ENCODE measurements at places on chromosomes 5 and 9.

- no peak for DNase-seq
Measured at GRCh38 chr9:120910643-120911042, 16.0 kb downstream of the TRAF1 start.

DNA sequence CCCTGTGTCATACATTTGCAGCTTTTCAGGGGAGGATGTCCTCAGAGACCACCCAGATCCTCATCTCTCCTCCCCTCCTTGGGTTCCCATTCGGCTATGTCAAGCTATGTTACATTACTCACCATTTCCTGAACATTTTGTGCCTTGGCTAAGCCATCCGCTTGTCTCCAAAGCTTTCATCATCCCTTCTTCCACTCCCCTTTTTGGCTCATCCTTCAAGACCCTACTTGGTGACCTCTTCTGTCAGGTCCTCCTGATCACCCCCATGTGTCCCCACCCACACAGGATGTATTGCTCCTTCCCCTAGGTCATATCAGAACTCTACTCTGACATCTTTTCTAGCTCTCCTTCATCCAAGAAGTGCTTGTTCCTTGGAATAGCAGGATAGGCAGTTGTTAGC, 81.8 kb downstream of the BOD1 start:
- DNase-seq, result no peak

DNA sequence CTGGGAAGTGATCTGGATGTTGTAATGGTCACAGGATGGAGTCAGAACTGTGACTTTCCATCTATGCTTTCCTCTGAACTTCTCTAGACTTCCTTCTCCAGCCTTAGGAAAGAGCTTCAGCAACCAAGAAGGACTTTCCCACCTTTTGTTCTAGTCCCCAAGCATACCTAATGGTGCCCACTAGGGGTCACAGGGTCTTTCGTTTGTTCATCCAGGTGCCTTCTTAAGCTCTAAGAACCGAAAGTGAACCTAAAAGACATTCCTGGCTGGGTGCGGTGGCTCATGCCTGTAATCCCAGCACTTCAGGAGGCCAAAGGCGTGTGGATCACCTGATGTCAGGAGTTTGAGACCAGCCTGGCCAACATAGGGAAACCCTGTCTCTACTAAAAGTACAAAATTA, 1.8 kb upstream of the WNT8A start:
- DNase-seq, result no peak

DNA sequence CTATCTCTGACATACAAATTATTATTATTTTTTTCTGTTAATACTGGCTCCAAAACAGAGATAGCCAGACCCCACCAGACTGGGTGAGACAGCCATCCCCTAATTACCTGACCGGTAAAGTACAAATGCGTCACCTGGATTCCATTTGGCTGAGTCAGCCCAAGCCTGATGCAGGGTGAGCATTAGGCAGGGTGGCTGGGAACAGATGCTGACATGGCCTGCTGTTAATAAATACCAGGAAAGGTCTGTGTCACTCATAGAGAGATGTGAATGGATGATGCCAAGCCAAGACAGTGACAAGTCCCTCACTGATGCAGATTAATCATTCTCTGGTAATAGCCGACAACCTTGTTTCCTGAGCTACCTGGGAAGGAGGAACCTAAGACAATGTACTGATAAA, 183.5 kb downstream of the TRIM32 start:
- DNase-seq, result no peak

- DNase-seq, result no peak
Measured at GRCh38 chr5:109199289-109199688, 210.5 kb downstream of the PJA2 start.

DNA sequence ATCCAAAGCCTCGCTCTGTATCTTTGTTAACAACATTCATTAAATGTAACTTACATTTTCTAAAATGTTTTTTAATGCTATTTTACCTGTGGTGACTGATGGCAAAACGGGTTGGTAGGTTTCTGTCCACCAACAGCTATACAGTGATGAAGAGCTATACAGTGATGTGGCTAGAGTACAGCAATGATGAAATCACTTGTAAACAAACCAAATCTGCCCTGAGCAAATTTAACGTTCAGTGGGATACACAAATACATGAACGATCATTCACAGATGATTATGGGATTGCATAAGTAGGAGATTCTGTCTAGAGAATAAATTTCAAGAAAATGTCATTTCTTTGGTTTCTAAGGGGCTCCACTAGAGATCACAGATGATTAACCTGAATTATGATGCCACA, 132.7 kb downstream of the MPDZ start:
- no peak for DNase-seq

DNA sequence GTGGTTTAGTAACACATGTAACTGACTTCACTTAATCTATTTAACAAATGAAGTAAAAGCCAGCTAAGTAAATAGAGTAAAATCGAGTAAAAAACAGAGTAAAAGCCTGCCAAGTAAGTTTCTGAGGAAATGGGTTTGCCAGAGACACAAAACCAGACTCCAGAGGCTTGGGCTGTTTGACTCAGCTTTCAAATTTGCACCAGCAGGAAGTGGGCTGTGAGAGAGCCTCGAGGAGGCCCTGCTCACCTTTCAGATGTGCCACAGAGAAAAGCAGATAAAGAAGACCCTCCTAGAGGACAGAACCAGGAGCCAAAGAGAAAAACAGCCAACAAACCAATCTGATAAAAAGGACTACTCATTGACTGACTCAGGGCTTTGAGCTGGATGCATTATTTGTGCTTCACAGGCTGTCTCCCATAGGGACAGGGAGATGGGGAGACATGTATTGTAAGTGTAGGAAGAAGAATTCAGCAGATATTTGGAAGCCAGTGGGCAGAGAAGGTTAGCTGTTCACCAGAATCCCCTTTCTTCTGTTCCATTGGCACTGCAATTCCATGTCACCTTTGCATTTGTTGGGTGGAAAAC, 14.4 kb upstream of the AMACR start:
- DNase-seq, result no peak

- no peak for DNase-seq
Measured at GRCh38 chr5:14109771-14110170, 33.4 kb upstream of the TRIO start.

DNA sequence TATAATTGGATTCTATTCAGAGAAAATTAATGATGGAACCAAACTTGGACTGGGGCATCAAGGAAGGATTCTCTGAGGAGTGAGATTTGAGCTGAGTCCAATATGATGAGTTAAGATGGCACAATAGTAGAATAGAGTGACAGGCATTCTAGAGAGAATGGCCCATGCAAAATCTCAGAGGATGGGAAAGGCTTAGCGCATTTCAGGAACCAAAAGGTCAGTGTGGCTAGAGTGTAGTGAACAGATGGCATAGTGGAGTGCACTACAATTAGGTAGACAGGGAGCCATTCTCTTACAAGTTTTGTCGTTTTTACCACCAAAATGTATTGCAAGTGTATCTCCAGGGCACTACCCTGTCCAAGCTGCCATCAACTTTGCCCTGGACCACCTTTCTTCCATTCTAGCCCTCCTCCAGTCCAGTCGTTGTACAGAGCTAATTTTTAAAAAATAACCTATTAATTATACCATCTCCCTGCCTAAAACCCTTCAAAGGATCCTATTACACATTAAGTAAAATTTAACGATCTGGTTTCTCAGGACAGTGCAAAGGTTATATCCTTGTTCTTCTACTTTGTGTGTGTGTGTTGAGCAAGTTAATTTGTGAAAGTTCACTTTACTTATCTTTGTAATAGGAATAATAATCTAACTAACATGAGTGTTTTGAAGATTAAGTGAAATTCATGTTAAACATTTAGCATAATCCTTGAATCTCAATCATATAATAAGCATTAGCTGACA, 211.7 kb downstream of the COMMD10 start:
- DNase-seq, result no peak

DNA sequence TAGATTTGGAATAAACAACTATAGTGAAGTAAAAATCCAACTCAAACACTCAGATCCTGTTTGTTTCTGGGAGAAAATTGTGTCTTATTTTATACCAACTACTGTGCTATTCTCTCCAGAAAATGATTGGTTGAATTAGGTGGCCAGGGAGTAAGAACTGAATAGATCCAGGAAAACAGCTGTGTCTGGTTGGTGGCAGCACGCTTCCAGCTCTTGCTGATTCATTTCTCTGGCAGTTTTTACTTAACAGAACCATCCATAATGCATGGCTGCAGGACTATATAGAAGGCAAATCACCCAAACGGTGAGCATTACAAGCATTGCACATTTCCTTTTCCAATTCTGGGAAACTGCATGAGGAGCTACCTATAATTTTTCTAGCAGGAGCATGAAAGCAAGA, 29.5 kb downstream of the DMAC1 start:
- DNase-seq, result no peak

- DNase-seq, result no peak
Measured at GRCh38 chr5:73918791-73919221, 292.8 kb downstream of the ARHGEF28 start.

GRCh38 chr9:99180662-99181061, 41.1 kb downstream of the ALG2 start:
- DNase-seq, result no peak

GRCh38 chr5:119329666-119330065, 26.2 kb upstream of the TNFAIP8 start:
- DNase-seq, result no peak

DNA sequence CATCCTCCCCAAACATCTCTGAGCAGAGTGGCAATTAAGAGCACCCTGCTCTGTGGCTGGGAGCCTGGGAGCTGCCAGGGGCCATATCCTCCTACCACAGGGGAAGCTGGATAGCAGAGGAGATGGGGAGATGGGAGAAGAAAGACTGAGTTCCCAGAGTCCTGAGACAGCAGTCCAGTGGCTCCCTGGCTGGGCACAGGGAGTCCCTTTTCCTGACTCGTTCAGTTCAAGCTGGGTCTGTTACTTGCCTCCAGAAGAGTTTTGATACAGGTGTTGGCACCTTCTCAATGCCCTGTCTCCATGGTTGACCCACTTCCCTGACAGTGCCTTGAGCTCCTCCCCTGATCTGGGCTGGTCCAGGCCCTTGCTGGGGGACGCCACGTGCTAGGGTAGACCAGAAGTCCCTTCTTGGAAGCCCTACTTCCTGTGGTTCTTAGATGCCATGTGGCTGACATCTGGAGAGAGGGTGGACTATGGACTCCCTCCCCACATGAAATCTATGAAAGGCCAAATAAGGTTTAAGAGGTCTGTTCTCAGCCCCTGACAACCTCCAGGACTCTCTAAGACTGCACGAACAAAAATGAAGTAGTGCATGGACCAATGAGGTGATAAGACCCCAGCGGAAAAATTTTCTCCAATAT, 166.2 kb downstream of the AUH start:
- DNase-seq, result no peak

DNA sequence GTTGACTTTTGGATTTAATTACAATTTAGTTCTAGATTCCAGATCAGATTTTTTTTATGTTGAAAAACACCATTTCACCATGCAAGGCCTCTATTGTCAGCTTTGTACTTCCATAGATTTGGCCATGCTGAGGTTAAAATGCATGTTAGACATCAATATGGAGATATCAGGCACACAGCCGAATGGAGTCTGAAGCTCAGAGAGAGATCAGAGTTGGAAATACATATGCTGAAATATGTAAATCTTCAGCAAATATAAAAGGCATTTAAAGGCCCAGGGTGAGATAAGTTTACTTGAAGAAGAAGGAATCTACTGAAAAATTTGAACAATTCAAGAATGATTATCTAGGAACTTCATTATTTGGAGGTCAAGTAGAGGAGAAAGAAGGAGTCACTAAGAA, 139.6 kb downstream of the CHSY3 start:
- no peak for DNase-seq

GRCh38 chr5:3349704-3350565, 245.7 kb upstream of the IRX1 start:
- DNase-seq, result no peak

GRCh38 chr9:77014597-77015263, 4.7 kb upstream of the FOXB2 start:
- no peak for DNase-seq

DNA sequence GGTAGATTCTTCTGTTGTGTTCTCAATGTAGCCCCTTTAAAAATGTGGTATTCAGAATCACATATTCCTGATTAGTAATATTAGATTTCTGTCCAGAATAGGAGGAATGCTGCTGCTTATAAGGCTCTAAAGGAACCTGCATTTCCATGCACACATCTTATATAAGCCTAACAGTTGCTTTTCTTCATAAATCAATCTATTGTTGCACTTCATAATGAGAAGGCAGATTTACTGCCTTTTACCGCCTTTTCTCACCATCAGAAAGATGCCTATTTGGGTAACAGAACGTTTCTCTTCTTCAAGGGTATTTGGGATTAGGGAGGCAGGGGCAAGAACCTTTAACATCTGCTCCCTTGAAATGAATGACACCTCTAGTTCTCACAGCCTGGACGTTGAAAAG, 243.4 kb downstream of the MLLT3 start:
- no peak for DNase-seq

GRCh38 chr5:138900281-138900965, 25.3 kb upstream of the LRRTM2 start:
- DNase-seq, result no peak

DNA sequence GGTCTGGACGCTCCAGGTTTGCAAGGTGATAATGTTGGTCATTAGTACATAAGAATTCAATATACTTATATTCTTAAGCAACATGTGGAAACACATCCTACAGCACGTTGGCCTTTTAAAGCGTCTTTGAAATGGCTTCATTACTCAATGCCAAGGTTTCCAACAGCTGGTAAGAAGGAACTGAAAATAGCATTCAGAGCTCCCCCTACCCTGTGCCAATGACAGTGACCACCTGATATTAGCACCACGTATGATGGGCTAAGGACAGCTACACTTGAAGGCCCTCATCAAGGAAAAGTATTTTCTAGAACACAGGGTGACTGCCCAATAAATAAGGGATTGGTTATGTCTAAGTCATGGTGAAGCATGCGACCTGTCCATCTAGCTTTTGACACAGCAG, 9.9 kb downstream of the ZNF622 start:
- DNase-seq, result no peak

- DNase-seq, result no peak
Measured at GRCh38 chr5:125411744-125412560, 665.5 kb upstream of the ZNF608 start.

DNA sequence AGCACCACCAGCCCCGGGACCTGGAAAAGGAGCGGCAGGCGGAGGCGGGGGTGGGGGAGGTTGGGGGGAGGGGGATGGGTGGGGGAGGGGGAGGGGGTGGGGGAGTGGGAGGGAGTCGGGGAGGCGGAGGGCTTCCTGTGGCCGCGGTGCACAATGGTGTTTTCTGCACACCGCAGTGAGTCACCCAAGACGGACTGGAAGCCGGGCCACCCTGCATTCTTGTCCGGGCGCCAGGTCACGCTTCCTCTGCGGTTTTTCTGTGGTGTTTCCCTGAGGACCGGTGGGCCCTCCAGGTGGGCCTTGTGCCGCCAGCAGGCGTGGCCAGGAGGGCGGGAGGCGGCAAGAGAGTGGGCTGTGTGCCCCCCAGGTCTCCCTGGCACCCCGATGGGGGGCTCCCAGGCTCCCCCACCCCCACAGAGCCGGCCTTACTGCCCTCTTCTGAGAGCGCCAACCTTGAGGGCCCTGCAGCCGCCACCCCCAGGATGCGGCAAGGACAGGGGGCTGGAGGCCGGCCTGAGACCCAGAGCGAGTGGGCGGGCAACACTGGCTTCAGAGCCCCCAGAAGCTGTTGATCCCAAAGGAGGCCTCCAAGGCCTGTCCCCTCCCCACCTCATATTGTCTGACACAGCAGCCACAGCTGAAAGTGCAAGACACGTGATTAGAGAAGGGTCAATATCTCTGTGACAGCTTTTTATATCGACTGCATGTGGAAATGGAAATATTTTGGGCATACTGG, 11.1 kb downstream of the EXD3 start:
- DNase-seq, result no peak

All from effector CD8-positive, alpha-beta T cell (primary cell).